ENCODE measurements at places on chromosomes 4 and X.

DNA sequence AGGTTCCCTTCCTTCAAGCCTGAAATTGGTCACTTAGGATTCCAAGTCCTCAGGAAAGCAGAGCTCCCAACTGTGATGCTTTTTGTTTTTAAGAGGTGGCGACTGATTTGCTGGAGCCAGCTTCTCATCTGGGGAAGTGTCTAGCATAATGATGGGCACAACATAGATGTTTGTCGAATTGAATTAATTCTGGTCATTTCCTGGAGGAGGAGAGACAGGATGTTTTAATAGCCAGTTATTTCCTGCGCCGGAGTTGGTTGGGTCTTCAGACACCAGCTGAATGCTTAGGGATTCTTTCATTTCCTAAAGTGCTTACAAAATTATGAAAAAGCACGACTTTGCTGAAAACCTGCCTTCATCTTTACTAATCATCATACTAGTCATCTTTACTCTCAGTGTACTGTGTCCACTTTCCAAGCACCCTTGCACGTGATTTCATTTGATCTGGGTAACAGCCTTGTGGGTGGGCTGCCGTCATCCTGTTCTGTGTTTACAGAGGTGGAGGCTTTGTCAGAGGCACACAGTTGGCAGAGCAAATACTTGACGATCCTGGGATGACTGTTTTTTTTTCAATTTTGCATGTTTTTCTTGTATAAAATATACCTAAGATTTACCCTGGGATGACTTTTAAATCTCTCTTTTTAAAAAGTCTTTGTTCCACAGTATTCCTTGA is 49.5 kb downstream of the RGS12 start:
- DNase-seq = no peak

DNA sequence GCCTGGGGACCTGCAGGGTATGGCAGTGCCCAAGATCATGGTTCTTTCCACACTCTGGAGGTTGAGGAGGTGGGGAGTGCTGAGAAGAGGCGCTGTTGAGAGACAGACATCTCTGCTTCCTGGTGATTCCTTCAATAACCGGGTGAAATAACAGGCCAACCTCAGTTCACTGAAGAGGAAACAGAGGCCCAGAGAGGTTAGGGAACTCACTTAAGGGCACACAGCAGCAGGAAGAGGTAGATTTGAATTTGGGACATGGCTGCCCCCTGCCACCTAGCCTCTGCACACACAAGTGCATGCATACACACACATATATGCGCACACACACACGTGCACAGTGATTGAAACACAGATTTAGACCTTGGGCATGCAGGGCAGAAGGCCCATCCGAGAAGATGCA is 24.9 kb upstream of the HMX1 start:
- no peak for DNase-seq

- no peak for DNase-seq
These were observed 122.2 kb downstream of the UBE2K start for GRCh38 chr4:39820186-39820585.

GRCh38 chr4:110489901-110490508 is 14.1 kb downstream of the ENPEP start:
- DNase-seq = no peak

GRCh38 chr4:89894649-89895550 is at the start of gene MMRN1:
TSS of gene MMRN1 (plus strand) at chr4:89894854. CDS start at chr4:89894972, 118 bp downstream.
- DNase-seq = peak; percentile 13

- no peak for DNase-seq
These were observed 30.6 kb downstream of the SUPT20HL2 start for GRCh38 chrX:24283127-24283794.

DNA sequence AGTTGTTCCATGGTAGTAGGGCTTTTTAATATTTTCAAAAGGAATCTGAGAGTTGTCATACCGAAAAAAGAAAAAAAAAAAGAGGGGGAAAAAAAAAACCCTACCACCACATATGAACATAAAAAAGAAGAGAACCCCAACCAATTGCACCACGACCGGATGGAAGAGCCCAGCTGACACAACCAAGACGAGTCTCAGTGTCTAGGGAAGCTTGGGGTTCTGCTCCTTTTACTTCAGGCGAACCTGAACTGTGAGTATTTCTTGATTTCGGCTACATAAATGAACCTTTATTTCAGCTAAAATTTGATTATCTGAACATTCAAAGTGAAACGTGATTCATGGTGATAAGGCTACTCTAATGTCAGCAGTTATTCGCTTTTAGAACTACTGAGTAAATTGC is at the start of gene GPR34:
GPR34 (plus strand) TSS at position 139 of the 400 bp plus-strand sequence. CDS start 6,661 bp downstream, outside the sequence.
- peak; percentile 42 for DNase-seq

DNA sequence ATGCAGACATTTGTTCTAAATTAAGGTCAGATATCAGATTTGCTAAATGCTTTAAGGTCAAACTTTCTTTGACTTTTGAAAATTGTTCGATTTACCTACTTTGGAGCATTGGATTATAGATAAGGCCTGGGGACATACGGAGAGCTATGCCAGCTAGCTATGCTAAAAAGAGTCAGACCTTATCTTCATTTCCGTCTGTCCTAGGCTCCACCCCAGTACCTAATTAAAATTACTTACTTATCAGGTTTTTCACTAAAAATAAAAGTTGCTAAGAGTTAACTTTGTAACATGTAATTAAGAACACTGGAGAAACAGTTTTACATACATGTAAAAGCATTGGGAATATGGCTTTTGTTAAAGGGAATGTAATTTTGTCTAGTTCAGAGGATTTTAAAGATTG is 7.1 kb upstream of the TMEM35A start:
- no peak for DNase-seq

DNA sequence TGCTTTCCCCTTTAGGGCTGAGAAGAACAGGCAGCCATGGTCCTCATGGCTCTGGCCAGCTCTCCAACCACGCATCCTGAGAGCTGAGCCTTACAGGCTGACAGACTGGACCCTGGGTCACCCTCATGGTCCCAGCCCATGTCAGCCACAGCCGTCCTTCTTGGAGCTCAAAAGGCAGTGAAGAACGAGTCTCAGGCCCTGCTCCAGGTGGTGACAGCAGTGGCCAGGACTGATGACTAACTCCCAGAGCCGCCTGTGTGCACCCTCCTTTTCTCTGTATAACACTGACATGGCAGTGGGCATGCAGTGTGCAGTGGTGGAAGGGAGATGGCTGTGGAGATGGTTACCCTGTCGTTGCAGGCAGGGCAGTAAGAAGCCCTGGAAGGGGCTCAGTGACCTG is 10.3 kb upstream of the DUSP9 start:
- DNase-seq = no peak

- DNase-seq = peak; percentile 35
These were observed 5.5 kb downstream of the INPP4B start for GRCh38 chr4:142840516-142841123.

- DNase-seq = peak; percentile 22
These were observed 157.1 kb upstream of the FTHL17 start for GRCh38 chrX:31228909-31229308.

GRCh38 chr4:188143731-188144130 is 4.5 kb downstream of the TRIML1 start:
- no peak for DNase-seq

DNA sequence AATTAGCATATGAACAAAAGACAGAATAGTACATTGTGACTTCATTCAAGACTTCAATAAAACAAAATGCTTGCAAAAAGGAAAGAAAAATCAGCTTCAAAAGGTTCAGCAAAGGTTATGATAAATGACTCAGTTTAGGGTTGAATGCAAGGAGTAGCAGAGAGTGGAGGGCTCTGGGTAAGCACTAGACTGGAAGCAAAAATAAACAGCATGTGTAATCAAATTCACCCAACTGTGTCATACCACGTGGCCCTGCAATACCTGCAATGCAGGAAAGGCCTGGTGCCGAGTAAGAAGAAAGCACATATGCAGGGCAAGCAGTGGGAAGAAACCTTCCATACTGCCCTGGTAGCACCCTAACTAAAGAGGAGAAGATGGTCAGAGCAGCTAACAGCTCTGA is 88.7 kb downstream of the ATP11C start:
- DNase-seq = no peak

DNA sequence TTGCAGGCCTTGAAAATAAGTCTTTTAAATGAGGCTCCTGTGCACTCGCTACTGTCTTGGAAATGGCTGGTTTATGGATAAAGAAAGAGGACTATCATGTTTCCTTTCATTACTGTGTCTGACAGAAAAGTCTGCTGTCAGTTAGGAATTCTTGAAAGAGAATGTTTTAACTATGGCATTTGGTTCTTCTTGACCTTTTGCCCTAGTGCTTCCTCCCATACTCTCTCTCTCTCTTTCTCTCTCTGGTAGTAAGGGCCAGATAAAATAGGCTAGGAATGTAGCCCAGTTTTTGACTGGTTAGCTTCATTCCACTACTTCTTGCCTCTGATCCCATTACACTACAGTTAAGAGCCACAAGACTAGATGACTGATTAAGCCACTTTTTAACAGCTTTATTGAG is 29.8 kb downstream of the YY2 start:
- no peak for DNase-seq

GRCh38 chr4:133146574-133147241 is 2.4 kb upstream of the PCDH10 start:
- DNase-seq = peak; percentile 21

DNA sequence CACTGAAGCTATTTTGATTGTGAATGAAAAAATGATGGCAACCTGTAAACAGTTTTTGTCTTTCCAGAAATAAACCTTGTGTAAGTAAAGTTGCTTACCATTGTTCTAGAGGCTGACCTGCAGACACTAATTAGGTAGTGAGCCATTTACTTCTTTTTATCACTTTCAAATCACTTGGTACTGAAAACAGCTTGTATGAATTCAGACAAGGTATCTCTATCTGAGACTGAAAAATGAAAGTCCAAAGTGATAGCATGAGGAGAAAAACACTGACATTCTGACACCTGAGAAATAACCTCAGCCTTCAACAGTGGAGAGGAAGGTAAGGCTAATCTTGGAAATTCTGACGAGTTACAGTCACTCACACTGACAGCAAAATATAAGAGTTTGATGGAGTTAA is 238.8 kb downstream of the GPC3 start:
- no peak for DNase-seq

DNA sequence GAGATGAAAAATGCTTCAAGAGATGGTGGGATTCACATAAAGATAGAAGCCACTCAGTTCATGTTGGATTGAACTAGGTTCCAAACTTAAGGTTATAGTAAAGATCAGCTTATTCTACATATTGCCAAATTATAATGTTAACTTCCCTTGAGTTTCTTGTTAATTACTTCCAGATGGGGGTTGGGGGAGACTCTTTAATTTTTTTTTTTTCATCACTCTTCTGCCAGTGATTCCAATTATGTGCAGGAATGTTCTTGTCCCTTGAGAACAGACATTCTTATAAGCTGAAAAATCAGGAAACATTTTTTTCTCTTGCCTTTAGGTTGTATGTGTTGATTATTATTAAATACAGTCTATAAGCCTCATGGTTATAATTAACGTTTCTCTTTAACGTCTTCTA is 30.0 kb downstream of the MND1 start:
- no peak for DNase-seq

DNA sequence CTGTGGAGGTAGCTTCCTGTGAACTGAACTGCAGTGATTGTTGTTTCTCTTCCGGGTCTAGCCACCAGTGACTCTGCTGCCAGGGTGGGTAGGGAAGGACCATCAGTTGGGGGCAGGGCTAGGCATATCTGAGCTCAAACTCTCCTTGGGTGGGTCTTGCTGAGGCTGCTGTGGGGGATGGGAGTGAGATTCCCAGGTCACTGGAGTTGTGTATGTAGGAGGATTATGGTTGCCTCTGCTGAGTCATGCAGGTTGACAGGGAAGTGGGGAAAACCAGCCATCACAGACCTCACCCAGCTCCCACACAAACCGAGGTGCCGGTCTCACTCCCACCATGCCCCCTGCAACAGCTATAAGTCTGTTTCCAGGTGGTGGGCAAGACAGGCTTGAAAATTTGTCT is 1937.8 kb downstream of the PCDH7 start:
- DNase-seq = no peak

DNA sequence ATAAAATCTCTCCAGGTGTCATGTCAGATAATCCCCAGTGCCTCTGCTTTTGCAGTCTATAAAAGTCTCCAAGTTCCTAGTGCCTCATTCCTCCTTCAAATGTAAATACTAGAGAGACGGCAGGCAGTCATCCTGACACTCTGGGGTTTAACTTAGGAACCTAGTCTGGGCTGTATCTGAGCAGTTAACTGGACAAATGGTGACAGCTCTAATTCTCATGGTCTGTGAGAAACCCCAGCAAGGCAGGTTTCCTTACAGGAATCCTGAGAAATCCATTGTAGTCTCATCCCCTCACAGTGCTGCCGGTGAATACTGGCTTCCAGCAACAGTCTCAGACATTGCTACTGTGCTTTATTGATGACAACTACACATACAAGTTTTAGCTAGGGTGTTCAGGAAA is 246.8 kb downstream of the SNCA start:
- no peak for DNase-seq

- DNase-seq = no peak
These were observed 185.0 kb upstream of the FAM241A start for GRCh38 chr4:111960241-111960667.

DNA sequence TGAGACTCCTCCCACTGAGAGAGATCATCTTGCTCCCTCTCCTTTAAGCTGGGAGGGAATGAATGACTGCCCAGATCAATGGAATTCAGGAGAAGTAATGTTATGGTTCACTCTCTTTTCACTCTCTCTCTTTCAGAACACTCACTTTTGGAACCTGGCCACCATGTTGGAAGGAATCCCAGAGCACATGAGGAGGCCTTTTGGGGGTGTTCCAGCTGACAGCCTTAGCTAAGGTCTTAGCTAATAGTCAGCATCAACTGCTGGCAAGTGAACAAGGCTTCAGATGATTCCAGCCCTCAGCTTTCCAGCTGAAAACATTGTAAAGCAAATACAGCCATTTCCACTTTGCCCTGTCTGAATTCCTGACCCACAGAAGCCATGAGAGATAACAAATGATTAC is 124.0 kb upstream of the CLNK start:
- DNase-seq = no peak

- no peak for DNase-seq
These were observed 54.6 kb upstream of the UNC5C start for GRCh38 chr4:95603393-95603792.

DNA sequence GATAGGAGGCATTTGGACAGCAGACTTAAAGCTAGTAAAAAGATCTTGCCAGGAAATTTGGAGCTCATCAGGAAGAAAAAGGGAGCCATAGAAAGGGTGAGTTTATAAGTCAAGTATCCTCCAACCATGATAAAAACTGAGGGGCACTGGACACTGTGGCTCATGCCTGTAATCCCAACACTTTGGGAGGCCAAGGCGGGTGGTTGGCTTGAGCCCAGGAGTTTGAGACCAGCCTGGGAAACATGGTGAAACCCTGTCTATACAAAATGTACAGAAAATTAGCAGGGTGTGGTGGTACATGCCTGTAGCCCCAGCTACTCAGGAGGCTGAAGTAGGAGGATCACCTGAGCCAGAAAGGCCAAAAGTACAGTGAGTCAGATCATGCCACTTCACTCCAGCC is 48.7 kb downstream of the ANTXR2 start:
- no peak for DNase-seq

DNA sequence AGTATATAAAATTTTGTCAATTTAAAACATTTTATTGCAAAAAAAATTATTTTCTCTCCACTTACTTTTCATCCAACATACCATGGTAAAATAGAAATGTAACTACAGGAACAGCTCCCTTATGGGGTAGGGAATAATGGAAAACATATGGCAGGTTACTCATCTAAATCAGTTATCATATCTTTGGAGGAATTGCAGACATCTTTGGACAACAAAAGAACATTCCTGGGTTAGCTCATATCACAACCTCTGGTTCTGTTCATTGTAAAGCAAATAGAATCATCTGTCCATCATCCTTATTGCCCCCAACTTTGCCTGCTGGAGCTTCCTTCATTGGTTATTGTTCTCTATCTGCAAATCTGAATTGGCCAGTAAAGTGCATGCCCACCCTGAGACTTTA is 387.5 kb upstream of the GRID2 start:
- no peak for DNase-seq

- peak; percentile 20 for DNase-seq
These were observed 196.4 kb upstream of the RADX start for GRCh38 chrX:106415276-106415895.

- no peak for DNase-seq
These were observed 112.8 kb upstream of the PSAPL1 start for GRCh38 chr4:7547368-7548040.
